AG04450 (cell line): ENCODE measurements at places on chromosomes 13 and 19. TPM values are rescaled to one million over a fixed set of nuclear protein-coding genes. Genes with fewer than 3 reads are reported as not detected.

GJB2 gene
- polyA plus RNA-seq = 2.8 and 3.0 TPM in 2 replicates

DNA sequence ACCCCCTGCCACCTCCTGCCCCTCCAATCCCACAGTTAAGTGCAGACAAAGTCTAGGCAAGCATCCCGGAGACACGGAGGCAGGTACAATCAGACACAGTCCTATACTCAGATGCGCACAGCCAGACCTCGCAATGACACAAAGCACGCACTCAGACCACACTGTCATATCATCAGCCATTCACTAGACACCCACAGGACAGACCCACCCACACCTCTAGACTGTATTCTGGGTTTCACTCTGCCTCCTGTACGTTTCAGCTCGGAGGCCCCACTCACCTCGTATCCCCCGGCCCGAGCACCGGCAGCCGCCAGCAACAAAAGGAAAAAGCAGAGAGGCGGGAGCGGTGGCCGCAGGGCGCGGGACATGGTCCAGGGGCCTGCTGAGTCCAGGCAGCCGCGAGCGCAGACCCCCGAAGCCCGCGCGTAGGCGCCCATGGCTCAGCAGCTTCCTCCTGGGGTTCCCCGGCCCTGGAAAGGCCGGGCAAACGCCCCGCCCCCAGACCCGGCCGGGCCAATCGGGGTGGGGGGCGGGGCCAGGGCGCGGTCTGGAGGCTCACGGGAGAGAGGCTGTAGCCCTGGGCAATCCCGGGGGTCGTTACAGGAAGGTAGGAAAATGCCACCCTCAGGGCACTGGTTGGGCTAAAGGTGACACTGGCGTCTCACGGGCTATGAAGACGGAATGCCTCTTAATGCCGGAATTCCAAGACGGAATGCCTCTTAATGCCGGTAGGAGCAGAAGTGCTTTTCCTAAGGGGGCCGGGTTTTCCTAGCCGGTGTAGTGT lies at the start of the genes MAN2B1 and WDR83:
TSS of gene MAN2B1 (minus strand) at position 478 of the 784 bp plus-strand sequence. CDS start at position 437, 41 bp downstream.
TSS of gene WDR83 (plus strand) at position 543 of the 784 bp plus-strand sequence. CDS start 2,984 bp downstream, outside the sequence.
- DNase-seq = no peak

GRCh38 chr19:46081928-46082727 lies 41.3 kb upstream of the IGFL4 start:
- DNase-seq = no peak

DNA sequence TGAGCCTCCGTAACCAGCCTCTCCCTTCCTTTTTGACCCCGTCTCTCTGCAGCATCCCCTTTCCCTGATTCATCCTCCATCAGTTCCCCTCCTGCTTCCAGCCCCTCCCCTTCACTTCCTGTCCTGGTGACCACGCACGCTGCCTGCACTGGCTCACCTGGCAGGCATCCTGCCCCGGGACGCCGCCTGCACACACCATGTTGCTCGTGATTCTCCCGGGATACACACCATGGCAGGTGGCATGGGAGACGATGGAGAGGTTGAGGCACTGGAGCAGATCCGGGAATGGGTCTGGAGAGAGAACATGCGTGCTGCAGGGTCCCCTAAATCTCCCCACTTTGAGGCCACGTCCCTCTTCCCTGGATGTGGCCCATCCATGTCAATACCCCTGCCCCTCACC lies 4.2 kb downstream of the KLK12 start:
- no peak for DNase-seq

- DNase-seq = no peak
These were observed 36.7 kb downstream of the INTS6 start for GRCh38 chr13:51416107-51416506.

BABAM1 gene
- 92.0 and 98.6 TPM in 2 replicates for polyA plus RNA-seq

NALCN gene
- polyA plus RNA-seq = 1.6 and 2.2 TPM in 2 replicates

BAX gene
- polyA plus RNA-seq = 110 and 147 TPM in 2 replicates

DNA sequence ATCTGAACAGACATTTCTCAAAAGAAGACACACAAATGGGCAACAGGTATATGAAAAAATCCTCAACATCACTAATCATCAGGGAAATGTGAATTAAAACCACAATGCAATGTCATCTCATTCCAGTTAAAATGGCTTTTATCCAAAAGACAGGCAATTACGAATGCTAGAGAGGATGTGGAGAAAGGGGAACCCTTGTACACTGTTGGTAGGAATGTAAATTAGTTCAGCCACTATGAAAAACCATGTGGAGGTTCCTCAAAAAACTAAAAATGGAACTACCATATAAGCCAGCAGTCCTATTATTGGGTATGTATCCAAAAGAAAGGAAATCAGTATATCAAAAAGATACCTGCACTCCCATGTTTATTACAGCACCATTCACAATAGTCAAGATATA lies 24.7 kb upstream of the ZC3H13 start:
- no peak for DNase-seq

- no peak for DNase-seq
These were observed 21.2 kb downstream of the HDGFL2 start for GRCh38 chr19:4493104-4493928.

DNA sequence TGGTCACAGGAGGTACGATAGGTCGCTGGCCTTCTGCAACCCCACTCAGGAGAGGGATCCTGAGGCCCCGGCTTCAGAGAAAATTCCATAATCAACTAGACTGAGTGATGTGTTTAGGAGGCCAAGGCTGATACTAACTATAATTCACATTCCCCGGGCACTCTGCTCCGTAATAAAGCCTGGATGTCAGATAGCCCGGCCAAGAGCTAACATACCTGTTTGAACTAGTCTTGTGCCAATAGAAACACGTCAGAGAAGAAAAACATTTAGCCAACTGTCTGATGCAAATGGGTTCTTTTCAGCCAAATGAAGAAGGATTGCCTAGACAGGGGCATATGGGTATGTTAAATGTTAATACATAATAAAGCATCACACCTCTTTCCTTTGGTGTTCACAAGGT lies 204.2 kb downstream of the TSHZ3 start:
- no peak for DNase-seq

FFAR2 gene
- not detected in 2 replicates for polyA plus RNA-seq

DNA sequence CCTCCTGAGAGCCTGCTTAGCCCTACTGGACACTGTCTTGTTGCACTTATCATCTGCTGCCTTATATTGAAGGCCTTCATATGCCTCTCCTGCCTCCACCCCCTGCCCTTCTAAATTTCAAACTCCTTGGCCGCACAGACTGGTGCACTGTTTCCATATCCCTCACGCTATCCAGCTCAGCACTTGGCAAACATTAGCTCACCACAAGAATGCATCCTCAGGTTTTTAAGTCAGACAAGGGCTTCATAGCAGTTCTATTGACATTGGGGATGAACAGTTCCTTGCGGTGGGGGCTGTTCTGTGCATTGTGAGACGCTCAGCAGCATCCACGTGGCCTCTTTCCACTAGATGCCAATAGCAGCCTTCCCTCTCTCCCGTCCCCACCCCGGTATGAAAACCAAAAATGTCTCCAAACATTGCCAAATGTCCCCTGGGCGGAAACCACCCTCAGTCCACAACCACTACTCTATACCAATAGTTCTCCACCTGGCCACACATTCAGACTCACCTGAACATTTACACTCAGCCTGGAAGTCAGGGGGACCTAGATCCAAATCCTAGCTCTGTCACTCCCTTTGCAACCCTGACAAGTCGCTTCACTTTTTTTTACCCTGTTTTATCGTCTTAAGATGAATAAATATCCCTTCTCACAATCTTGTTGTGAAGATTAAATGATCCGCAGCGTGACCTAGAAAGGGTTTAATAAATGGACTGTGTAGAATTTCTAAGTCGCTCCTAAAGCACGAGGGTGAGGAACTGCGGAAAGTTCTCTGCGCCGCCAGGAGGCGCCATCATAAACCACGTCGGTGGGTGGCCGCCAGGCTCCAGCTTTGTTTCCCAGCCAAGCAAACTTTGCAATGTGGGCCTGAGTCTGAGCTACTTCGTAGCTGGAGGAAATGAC lies 3.6 kb upstream of the CEACAM3 start:
- DNase-seq = no peak

APOC4 gene
- polyA plus RNA-seq = not detected in 2 replicates

DNA sequence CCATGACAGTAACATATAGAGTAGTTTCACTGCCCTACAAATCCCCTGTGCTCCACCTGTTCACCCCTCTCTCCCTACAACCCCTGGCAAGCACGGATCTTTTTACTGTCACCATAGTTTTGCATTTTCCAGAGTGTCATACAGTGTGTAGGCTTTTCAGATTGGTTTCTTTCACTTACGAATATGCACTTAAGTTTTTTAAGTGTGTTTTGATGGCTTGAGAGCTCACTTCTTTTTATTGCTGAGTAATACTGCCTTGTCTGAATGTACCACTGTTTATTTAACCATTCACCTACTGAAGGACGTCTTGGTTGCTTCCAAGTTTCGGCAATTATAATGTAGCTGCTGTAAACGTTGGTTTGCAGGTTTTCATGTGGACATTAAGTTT lies 175.1 kb downstream of the ITGBL1 start:
- no peak for DNase-seq

ZNF112 gene
- 5.2 and 6.9 TPM in 2 replicates for polyA plus RNA-seq

ZNF708 gene
- 3.1 and 4.4 TPM in 2 replicates for polyA plus RNA-seq

DNA sequence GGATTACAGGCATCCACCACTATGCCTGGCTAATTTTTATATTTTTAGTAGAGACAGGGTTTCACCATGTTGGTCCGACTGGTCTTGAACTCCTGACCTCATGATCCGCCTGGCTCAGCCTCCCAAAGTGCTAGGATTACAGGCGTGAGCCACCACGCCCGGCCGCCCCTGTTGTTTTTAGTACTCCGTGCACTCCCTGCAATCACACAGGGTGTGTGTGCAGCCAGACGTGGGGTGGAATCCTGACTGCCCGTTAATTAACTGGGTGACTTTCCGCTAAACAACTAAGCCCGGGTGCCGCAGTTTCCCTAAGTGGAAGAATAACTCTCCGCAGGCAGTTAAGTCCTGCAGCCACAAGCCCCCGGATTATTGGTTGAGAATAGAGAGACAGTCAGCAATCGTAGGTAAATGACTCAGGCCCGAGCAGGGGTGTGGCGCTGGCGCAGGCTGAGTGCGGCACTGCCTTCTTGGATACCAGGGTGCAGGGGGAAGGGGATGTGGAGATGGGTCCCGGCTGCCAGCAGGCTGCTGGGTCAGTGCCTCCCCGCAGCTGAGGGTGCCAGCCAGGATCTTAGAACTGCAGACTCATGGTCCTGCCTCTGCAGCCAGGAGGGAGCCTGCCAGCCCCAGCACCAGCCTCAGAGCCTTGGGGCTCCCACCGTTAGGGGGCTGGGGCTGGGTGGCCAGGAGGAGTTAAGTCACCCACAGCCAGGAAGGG lies 6.1 kb upstream of the FXYD3 start:
- DNase-seq = no peak

DNA sequence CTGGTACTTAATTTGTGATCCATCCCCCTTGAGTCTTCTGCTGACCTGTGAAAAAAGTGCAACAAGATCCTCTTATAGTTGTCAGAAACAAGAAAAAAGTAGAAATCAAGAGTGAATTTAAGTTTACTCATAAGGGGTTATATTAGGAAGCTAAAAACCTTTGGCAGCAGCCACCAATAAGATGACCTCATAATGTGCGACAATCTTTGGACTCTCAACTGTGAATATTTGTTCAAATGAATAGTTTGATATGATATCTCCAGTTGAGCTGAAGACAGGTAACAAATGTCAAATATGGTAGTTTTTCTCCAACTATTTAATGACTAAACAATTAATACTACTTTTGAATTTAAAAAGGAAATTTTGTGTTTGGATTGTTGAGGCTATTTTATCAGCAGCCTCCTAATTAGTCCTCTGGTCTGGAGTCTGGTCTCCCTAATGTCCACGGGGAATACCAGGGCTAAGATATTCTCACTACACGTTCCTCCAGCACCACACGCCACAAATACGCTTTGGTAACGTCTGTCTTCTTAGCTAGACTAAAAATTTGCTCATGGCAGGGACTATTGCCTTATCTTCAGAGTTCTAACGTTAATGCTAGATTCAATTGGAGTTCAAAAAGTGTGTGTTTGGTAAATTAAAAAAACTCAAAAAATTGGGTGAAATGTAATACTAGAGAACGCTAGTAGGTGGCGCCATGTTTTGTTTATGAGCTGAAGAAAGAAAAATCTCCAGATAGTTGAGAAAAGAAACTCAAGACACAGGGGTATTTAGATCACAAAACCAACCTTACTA lies 51.0 kb upstream of the PDX1 start:
- DNase-seq = no peak

DNA sequence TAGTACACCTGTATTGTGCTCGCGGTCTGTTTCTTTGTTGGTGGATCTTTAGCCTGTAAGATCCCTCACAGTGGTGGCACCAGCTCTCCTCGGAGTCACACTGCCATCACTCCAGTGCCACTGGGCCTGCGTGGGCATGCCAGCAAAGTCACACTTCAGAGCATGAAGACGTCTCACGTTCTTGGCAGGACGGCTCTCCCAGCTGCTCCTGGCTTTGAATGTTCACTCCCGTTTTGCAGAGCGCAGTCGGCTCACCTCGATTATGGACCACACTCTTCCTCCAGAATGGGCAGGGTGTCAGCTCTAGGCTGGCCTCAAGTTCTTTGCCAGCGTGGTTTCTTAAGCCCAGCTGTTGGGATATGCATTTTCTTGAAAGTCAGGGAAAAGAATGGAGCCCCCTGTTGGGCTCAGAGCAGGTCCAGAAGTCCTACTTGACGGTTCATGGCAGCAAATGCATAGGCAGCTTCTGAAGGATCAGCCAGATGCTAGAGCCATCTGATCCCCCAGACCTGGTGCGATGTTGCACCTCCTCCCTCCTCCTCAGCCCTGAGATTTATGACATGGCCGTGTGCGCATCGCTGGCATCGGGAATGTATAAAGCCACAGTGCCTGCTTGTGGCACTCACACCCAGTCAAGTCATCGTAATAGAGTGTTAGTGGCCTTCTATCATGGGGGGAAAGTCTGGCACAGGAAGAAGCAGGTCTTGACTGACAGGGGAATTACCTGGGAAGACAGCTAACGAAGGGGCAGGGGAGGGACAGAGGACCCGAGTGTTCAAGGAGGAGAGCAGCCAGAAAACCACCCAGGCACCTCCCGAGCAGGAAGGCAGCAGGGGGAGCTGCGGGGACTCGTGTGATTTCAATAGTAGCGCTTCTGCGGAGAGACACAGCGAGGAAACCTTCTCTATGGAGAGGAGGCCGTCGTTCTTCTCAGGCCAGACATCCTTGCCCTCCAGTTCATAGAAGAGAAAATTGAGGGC lies 40.2 kb upstream of the NPAS1 start:
- no peak for DNase-seq

DNA sequence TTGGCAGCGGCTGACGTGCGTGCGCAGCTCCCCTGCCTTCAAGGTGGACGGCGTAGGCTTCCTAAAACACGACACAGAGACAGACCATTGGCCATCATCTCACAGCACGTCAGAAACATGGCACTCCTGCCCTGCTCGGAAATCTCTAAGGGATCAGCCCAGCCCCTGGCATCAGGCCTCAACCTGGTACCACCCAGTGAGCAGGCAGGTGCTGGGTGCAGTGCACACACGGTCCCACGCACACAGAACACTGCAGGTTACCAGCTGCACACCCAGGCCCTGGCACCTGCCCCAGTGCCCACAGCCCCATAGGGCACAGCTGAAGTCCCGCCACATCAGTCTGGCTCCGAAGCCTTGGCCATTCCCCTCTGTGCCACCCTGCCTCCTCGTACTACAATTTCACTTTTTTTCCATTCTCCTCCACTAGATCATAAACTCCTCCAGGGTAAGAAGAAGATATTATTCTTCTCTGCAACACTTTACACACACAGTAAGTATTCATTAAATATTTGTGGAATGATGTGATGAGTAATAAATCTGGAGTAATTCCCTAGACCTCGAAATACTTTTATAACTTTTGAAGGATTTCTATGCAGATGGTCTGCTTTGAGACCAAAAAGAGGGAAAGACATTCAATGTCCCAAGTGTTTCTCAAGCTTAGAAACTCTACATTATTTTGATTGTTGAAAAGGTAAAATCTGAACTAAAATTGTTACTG lies 156.4 kb downstream of the COL4A1 start:
- DNase-seq = no peak

TINCR gene
- polyA plus RNA-seq = 0.04 TPM in 1 of 2 replicates, not detected in the other
